Naive thymus-derived CD4-positive, alpha-beta T cell (primary cell): ENCODE measurements at places on chromosomes 1 and 21.
A peak's percentile ranks its signal among the peaks of the same experiment; 100 is the strongest.

- H3K36me3 ChIP-seq = no peaks in the 10 kb centered on the region
- H3K27me3 ChIP-seq = no peaks in the 10 kb centered on the region
- H3K4me3 ChIP-seq = no peak overlapping the region
- no peak overlapping the region for H3K27ac ChIP-seq
- no peaks in the 10 kb centered on the region for H3K4me1 ChIP-seq
Measured at GRCh38 chr1:20308569-20308968, 17.9 kb downstream of the VWA5B1 start.

- no peak overlapping the region for H3K27ac ChIP-seq
- H3K27me3 ChIP-seq = no peaks in the 10 kb centered on the region
- H3K36me3 ChIP-seq = no peaks in the 10 kb centered on the region
- H3K4me3 ChIP-seq = no peak overlapping the region
- no peak for DNase-seq
Measured at GRCh38 chr1:37676281-37677142, 15.8 kb upstream of the CDCA8 start.

- H3K27ac ChIP-seq = no peak overlapping the region
- H3K27me3 ChIP-seq = no peaks in the 10 kb centered on the region
- H3K4me1 ChIP-seq = peaks cover 11% of the 10 kb centered on the region
- no peak for DNase-seq
- H3K36me3 ChIP-seq = no peaks in the 10 kb centered on the region
- no peak overlapping the region for H3K4me3 ChIP-seq
Measured at GRCh38 chr1:168477792-168478191, 66.0 kb downstream of the XCL2 start.

DNA sequence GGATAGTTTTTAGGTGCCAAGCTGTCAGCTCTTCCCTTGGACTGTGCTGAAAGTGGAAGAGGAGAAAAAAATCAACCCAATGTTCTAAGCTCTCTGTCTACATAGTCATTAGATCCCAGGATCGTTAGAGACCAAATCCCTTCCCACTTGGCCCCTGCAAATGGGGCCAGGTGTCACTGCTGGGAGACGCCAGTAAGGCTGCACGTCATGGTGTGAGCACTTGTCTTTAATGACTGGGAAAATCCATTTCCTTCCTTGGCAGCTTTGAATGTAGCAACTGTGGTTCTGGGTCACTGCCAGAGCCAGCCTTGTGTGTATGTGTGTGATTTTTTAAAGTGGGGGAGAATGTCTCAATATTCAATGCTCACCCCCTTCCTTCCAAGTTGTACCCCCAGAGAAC, 59.9 kb downstream of the MAN1C1 start:
- peak overlapping the region; percentile 31 for H3K4me3 ChIP-seq
- H3K4me1 ChIP-seq = peaks cover 86% of the 10 kb centered on the region
- no peaks in the 10 kb centered on the region for H3K36me3 ChIP-seq
- no peaks in the 10 kb centered on the region for H3K27me3 ChIP-seq

- H3K27me3 ChIP-seq = no peaks in the 10 kb centered on the region
- H3K36me3 ChIP-seq = no peaks in the 10 kb centered on the region
- H3K4me1 ChIP-seq = peaks cover 66% of the 10 kb centered on the region
- no peak overlapping the region for H3K27ac ChIP-seq
- DNase-seq = no peak
- H3K4me3 ChIP-seq = no peak overlapping the region
Measured at GRCh38 chr1:26704629-26705028, 8.8 kb downstream of the ARID1A start.

DNA sequence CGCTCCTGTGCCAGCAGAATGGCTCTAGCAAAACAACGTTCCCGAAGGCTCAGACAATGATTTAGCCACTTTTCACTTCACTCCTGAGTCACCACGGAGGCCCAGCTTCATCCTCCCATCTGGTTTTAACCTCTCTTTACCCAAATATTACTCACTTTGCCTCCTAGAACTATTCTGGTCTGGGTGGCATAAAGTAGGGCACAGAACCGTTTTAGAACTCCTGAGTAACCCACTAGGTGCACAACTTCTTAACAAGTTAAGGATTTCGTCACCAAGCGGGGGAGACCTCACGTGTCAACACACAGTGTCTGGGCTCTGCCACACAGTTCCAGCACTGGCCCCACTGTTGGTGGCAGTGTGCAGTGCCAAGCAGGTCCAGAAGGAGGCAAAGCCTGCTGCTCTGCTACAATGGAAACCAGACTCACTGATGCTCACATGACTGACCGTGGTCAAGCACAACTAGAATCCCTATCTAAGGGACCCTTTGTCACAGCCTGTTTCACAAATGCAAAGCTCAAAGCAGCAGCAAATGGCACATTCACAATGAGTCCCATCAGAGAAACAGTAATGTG, 121.7 kb downstream of the SIPA1L2 start:
- H3K36me3 ChIP-seq = no peaks in the 10 kb centered on the region
- H3K27ac ChIP-seq = no peak overlapping the region
- DNase-seq = no peak
- no peaks in the 10 kb centered on the region for H3K27me3 ChIP-seq
- H3K4me1 ChIP-seq = no peaks in the 10 kb centered on the region
- no peak overlapping the region for H3K4me3 ChIP-seq

- DNase-seq = peak; percentile 55
- H3K4me3 ChIP-seq = peak overlapping the region; percentile 41
- H3K27ac ChIP-seq = peak overlapping the region; percentile 79
- no peaks in the 10 kb centered on the region for H3K27me3 ChIP-seq
- H3K36me3 ChIP-seq = no peaks in the 10 kb centered on the region
Measured at GRCh38 chr1:234963180-234963903, 165.3 kb downstream of the TOMM20 start.

DNA sequence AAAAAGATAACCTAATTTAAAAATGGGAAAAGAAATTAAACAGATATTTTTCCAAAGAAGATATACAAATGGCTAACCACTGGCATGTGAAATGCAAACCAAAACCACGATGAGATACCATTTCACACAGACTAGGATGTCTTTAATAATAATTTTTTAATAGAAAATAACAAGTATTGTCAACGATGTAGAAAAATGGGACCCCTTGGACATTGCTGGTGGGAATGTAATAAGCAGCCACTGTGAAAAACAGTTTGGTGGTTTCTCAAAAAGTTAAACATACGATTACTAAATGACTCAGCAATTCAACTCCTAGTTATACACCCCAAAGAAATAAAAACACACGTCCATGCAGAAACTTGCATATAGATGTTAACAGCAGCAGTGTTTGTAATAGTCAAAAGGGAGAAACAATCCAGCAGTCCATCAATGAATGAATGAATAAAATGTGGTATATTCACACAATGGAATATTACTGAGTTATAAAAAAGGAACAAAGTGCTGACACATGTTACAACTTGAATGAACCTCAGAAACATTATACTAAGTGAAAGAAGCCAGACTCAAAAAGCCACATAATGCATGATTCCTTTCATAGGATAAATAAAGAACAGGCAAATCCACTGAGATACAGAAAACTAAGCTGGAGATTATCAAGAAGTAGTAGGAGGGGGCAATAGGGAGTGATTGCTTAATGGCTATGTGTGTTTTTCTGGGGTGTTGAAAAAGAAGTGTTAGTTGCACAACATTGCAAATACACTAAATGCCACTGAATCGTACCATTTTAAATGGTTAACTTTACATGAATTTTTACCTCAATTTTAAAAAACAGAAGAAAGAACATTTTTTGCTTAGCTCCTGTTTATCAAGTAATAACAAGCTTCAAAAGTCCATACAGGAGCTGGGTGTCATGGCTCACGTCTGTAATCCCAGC, 4.1 kb downstream of the PPT1 start:
- H3K4me3 ChIP-seq = no peak overlapping the region
- no peak for DNase-seq
- peaks cover 15% of the 10 kb centered on the region for H3K36me3 ChIP-seq
- peaks cover 14% of the 10 kb centered on the region for H3K4me1 ChIP-seq
- no peak overlapping the region for H3K27ac ChIP-seq

GRCh38 chr1:43134068-43134467, 38.0 kb downstream of the EBNA1BP2 start:
- H3K36me3 ChIP-seq = no peaks in the 10 kb centered on the region
- H3K27me3 ChIP-seq = peaks cover 4% of the 10 kb centered on the region
- H3K4me3 ChIP-seq = no peak overlapping the region
- no peaks in the 10 kb centered on the region for H3K4me1 ChIP-seq

GRCh38 chr1:217968085-217968484, 317.0 kb upstream of the RRP15 start:
- no peak overlapping the region for H3K27ac ChIP-seq
- no peaks in the 10 kb centered on the region for H3K27me3 ChIP-seq
- DNase-seq = no peak
- no peaks in the 10 kb centered on the region for H3K4me1 ChIP-seq

GRCh38 chr1:99680270-99680669, 34.4 kb downstream of the PALMD start:
- no peaks in the 10 kb centered on the region for H3K36me3 ChIP-seq
- no peaks in the 10 kb centered on the region for H3K4me1 ChIP-seq
- no peaks in the 10 kb centered on the region for H3K27me3 ChIP-seq

- H3K27ac ChIP-seq = no peak overlapping the region
- no peak overlapping the region for H3K4me3 ChIP-seq
- H3K4me1 ChIP-seq = no peaks in the 10 kb centered on the region
- no peaks in the 10 kb centered on the region for H3K27me3 ChIP-seq
- DNase-seq = no peak
Measured at GRCh38 chr1:2166254-2166653, 28.3 kb downstream of the FAAP20 start.

DNA sequence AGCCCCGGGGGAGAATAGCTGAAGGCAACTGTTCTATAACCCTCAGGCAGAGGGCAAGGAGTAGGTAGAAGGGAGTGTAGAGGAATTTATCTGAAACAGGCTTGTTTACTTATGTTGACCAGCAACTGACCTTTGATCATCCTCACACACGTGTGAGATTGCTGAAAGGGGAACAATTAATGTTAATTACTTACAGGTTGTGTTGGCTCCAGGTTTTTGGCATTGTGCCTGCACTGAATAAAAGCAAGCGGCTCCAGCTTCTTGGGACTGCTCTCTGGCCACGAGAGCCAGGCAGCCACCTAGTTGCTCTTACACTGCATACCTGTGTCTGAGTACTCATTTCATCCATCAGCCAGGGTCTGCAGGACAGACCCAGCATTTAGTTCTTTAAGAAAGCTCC, 41.3 kb upstream of the ARHGEF10L start:
- no peak overlapping the region for H3K4me3 ChIP-seq
- no peak overlapping the region for H3K27ac ChIP-seq
- no peak for DNase-seq
- no peaks in the 10 kb centered on the region for H3K4me1 ChIP-seq
- no peaks in the 10 kb centered on the region for H3K36me3 ChIP-seq

DNA sequence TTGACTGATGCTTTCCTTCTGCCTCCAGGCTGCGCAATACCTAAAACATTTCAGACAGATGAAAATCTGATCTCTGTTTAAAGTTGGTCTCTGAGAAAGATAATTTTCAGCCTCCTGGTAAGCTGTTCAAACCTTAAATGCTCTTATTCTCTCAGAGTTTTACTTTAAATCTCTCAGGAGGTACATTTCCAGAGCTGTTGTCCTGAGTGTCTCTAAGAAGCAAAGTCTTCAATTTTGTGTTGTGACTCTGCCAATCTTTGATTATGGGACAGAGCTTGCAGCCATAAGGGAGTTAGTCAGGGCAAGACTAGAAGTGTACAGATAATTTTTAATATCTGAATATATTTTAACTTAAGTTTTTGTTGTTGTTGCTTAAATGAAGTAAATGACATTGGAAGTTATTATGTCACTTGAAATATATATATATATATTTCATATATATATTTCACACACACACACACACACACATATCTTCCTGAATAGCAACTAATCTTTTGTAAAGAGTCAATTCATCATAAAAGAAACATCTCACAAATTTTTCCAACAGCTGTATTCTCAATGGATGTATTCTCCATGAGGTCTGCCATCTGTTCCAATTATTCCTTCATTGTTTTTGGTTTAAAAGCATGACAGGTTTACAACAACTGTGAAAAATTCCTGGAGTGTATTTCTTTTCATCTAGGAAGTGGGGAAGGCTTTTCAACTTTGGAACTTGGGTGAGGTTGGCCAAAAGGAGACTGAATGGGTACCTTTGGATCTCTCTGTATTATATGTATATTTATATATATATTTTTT, 259.4 kb downstream of the BACH1 start:
- no peaks in the 10 kb centered on the region for H3K36me3 ChIP-seq
- H3K4me1 ChIP-seq = no peaks in the 10 kb centered on the region
- no peak overlapping the region for H3K27ac ChIP-seq
- no peak for DNase-seq

GRCh38 chr1:107058245-107059032, 2.0 kb downstream of the PRMT6 start:
- H3K27me3 ChIP-seq = no peaks in the 10 kb centered on the region
- H3K36me3 ChIP-seq = no peaks in the 10 kb centered on the region
- no peak overlapping the region for H3K4me3 ChIP-seq
- H3K27ac ChIP-seq = no peak overlapping the region

DNA sequence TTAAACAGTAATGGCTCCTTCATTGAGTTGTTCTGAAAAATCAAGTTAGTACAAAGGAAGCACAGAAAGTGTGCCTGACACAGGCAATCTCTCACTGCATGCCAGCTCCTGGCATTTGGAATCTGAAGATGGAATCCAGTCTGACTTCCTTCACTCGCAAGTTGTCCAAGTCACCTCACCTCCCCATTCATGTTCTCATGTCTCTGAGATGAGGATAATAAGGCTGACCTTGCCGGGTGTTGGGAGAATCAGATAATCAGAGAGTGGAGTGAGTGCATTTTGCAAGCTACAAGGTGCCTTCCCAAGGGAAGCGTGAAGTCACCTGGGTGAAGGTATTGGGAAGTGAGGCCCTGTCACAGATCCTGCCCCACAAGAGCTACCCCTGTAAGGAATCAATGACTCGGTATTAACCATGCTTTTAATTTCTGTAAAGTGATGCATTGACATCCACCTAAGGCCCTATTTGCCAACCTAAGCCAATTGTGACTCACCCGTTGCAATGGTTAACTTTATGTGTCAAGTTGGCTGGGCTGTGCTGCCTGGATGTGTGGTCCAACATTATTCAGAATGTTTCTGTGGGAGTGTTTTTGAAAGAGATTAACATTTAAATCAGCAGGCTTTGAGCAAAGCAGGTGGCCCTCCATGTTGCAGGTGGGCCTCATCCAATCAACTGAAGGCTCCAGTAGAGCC, 62.5 kb upstream of the TARBP1 start:
- peaks cover 13% of the 10 kb centered on the region for H3K4me1 ChIP-seq
- H3K27ac ChIP-seq = no peak overlapping the region
- no peak overlapping the region for H3K4me3 ChIP-seq
- H3K27me3 ChIP-seq = no peaks in the 10 kb centered on the region

DNA sequence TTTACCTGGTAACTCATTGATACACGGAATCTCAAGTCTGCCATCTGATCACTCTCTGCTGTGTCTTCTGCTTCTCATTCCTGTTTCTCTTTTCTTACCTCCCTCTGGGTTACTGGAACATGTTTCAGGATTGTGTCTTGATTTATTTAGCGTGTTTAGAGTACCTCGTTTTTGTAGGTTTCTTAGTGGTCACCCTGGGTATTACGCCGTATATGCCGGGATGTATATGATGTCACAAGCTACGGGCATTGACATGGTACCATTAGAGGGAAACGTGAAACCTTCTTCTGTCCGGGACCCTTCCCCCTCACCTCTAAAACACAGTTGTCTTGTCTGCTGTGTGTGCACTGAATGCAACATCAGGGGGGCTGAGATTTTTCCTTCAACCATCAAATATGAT, 2.8 kb downstream of the ACTRT2 start:
- H3K36me3 ChIP-seq = no peaks in the 10 kb centered on the region
- no peak for DNase-seq
- H3K4me1 ChIP-seq = no peaks in the 10 kb centered on the region
- H3K4me3 ChIP-seq = no peak overlapping the region
